WTC11 (cell line): ENCODE measurements at places on chromosomes 11 and 22.

GRCh38 chr11:49302360-49302759 lies 94.0 kb upstream of the FOLH1 start:
- DNase-seq, result no peak
- H3K4me3 ChIP-seq, result no peak overlapping the region

- no peaks in the 10 kb centered on the region for H3K27me3 ChIP-seq
- no peak for DNase-seq
- H3K27ac ChIP-seq, result no peak overlapping the region
- H3K4me1 ChIP-seq, result peaks cover 18% of the 10 kb centered on the region
Measured at GRCh38 chr11:111081021-111081511, 164.5 kb upstream of the POU2AF2 start.

DNA sequence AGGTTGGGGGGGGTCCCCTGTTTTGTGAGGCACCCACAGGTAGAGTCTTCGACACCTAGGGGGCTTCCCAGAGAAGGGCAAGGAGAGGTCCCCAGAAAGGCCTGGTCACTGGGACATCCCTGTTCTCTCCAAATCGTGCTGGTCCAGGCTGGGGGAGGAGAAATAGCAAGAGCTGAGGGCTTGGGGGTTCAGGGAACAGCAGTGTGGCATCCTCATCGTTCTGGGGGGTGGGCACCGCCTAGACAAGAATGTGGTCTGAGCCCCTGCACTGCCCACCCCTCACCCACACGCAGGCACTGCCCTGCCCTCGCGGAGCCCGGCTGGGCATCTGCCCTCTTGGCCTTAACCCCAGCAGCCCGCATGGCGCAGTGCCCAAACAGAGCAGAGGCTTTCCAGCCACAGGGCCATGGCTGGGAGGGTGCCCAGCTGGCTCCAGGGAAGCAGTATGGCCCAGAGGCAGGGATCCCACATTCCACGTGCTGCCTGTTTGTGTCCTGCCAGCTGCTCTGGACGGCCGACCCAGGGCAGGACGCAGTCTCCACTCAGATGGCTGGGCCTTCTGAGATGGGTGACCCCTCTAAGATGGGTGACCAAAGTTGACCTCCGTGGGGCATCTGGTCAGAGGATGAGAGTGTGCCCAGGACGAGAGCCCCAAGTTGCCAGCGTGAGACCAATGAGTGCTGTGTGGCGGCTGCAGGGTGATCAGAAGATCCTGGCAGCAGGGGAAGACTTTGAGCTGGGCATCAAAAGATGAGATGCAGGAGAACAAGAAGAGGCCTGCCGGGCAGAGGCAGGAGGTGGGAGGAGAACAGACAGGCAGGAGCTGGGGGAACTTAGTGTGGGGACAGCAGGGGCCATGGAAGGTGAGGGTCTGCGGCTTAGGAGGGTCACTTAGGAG lies 14.4 kb downstream of the SCARF2 start:
- no peak for DNase-seq
- no peak overlapping the region for H3K4me3 ChIP-seq
- H3K36me3 ChIP-seq, result peaks cover 6% of the 10 kb centered on the region
- H3K27me3 ChIP-seq, result peaks cover 2% of the 10 kb centered on the region; the same call in 1 of the 2 replicates
- peak overlapping the region; percentile 83 for H3K27ac ChIP-seq

DNA sequence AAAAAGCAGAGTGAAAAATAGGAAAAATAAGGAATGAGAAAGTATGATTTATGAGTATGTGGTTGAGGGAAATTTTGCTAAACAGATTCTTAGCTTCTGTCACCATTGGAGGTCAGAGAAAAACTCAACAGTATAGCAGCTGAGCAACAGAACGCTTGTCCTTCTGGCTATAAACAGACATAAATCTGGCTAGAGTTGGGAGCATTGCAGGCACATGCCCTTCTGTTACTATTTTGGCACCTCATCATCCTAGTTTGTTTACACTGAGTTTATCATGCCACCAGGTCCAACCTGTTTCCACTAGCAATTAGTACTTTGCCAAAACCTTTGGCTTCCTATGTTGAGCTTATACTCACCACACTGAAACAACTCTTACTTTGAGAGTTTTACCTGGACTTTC lies 6.9 kb downstream of the UBE4A start:
- no peak overlapping the region for H3K4me3 ChIP-seq
- H3K27me3 ChIP-seq, result no peaks in the 10 kb centered on the region
- H3K27ac ChIP-seq, result no peak overlapping the region
- H3K36me3 ChIP-seq, result peaks cover 37% of the 10 kb centered on the region
- DNase-seq, result no peak

DNA sequence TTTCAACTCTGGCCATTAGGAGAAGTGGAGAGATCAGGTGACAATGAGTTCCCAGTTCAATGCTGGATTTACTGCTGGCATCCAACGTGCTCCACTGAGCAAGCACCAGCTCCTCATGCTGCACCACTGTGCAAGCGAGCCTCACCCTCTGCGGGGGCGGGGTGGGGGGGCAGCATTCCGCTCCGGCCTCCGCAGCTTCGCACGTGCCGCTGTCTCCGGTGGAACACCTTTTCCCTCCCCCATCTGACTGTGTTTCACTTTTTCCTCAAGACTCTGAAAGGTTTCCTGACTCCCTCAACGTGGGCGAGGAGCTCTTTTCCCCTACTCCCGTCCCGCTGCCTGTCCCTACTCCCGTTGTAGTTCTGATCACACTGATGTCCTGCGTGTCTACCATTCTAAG lies 835 bp upstream of the RHOD start:
- H3K4me1 ChIP-seq, result peaks cover 23% of the 10 kb centered on the region
- H3K4me3 ChIP-seq, result peak overlapping the region; percentile 73
- no peaks in the 10 kb centered on the region; the same call in 1 of the 2 replicates for H3K27me3 ChIP-seq
- no peak for DNase-seq

GRCh38 chr11:70537576-70538571 lies 139.5 kb downstream of the CTTN start:
- DNase-seq, result no peak
- no peaks in the 10 kb centered on the region for H3K27me3 ChIP-seq
- H3K27ac ChIP-seq, result no peak overlapping the region; the same call in 1 of the 2 replicates
- no peak overlapping the region for H3K4me3 ChIP-seq
- peaks cover 7% of the 10 kb centered on the region; the same call in 1 of the 2 replicates for H3K36me3 ChIP-seq

DNA sequence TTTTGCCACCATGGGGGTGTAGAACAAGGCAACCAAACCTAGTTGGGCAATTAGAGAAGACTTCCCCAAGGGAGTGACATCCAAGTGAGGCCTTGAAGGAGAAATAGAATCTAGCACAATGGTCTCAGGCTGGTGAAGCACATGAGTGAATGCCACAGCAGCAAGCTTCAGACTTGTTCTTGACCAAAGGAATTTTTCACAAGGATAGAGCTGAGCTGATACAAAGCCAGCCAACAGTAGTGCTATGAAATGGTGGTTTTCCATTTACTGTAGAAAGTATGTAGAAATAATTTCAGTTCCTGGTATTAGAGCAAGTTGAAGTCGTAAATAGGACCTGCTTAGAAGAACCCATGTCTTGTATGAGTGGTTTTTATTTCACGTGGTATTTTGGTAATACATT lies 148.3 kb upstream of the RASSF10 start:
- no peak overlapping the region for H3K4me3 ChIP-seq
- no peak for DNase-seq
- peaks cover 86% of the 10 kb centered on the region for H3K4me1 ChIP-seq
- H3K27ac ChIP-seq, result peak overlapping the region; percentile 98
- no peaks in the 10 kb centered on the region; the same call in 1 of the 2 replicates for H3K36me3 ChIP-seq
- no peaks in the 10 kb centered on the region for H3K27me3 ChIP-seq

- no peaks in the 10 kb centered on the region for H3K27me3 ChIP-seq
- H3K4me1 ChIP-seq, result no peaks in the 10 kb centered on the region
- H3K27ac ChIP-seq, result no peak overlapping the region
- no peaks in the 10 kb centered on the region for H3K36me3 ChIP-seq
Measured at GRCh38 chr11:84012171-84012826, 726.1 kb upstream of the CCDC90B start.

DNA sequence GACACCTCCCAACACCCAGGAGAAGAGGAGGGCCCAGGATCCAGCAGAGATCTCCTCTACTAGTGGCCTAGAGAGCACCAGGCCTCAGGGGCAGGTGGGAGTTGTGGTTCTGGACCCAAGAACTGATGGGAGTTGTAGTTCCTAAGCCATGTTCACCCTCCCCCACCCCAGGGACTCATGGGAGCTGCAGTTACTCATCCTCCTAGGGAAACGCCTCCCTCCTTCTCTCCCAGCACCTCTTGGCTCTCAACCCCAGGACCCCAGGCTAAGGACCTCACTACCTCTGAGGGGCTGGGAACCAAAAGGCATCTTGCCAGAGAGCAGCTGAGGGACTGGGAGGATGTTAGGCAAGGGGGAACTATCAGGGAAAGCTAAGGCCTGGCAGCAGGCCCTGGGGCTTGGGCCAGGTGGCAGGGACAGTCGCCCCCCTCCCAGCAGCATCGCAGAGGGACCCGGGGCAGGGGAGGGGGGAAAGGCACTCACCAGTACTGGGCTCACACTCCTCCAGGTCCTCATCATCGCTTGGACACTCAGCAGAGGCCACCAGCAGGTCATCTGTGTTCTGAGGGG lies 28.9 kb downstream of the SLC22A12 start:
- no peak overlapping the region for H3K4me3 ChIP-seq
- peaks cover 11% of the 10 kb centered on the region for H3K4me1 ChIP-seq
- DNase-seq, result peak; percentile 66
- H3K27ac ChIP-seq, result no peak overlapping the region

DNA sequence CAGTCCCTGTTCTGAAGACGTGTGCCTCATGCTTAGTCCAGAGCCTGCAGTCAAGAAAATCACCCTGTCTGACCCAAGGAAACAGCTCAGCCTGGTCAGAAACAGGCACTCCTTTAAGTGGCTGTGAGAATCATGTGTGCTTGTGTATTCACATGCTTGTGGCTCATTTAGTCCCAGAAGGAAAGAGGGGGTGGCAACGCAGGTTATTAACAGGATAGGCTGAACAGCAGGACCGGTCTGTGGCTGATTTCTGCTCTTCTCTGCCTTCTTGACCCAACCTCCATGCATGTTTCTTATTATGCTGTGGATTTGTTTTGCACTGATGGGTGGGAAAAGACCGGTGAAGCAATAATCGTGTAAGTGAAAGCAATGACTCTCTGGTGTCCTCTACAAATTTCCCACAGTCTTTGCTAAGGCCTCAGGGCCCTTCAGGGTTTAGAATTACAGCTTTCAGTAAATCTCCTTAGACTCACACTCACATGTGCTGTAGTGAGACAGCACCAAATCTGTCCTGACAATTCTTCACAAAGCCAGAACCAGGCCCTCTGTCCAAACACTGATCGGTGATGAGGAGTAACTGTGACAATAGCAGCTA lies 288.1 kb downstream of the ETS1 start:
- peaks cover 11% of the 10 kb centered on the region; the same call in 1 of the 2 replicates for H3K4me1 ChIP-seq
- H3K27ac ChIP-seq, result no peak overlapping the region
- no peaks in the 10 kb centered on the region for H3K27me3 ChIP-seq
- no peaks in the 10 kb centered on the region for H3K36me3 ChIP-seq
